ENCODE measurements at places on chromosomes 1 and 21.

DNA sequence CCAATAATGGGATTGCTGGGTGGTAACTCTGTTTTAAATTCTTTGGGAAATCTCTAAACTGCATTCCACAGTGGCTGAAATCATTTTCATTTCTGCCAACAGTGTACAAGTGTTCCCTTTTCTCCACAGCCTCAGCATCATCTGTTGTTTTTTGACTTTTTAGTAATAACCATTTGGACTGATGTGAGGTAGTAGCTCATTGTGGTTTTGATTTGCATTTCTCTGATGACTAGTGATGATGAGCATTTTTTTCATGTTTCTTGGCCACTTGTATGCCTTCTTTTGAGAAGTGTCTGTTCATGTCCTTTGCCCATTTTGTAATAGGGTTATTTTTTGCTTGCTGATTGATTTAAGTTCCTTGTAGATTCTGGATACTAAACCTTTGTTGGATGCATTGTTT lies 131.9 kb upstream of the B3GALT2 start:
- no peak for DNase-seq

GRCh38 chr21:34743831-34744230 lies 75.0 kb downstream of the CLIC6 start:
- peak; percentile 62 for DNase-seq

DNA sequence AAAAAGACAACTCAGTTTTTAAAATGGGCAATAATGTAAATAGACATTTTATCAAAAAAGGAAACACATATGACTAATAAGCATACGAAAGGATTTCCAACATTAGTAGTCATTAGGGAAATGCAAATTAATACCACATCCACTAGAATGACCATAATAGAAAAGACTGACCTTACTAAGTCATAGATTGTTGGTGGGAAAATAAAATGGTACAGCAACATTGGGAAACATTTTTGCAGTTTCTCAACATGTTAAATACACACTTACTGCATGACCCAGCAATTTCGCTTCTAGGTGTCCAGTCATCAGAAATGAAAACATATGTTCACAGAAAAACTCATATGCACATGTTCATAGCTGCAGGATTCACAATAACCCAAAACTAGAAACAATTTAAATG lies 29.9 kb upstream of the SLC44A3 start:
- no peak for DNase-seq

DNA sequence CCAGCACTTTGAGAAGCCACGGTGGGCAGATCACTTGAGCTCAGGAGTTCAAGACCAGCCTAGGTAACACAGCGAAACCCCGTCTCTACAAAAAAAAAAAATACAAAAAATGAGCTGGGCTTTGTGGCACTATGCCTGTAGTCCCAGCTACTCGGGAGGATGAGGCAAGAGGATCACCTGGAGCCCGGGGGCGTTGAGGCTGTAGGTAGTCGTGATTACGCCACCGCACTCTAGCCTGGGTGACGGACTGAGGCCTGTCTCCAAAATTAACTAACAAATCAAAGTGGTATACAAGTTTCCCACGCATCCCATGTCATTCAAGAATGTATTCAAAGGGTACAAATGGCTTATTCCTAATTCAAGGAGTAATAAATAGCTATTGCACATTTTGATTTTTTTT lies 2.4 kb downstream of the AUNIP start:
- no peak for DNase-seq

DNA sequence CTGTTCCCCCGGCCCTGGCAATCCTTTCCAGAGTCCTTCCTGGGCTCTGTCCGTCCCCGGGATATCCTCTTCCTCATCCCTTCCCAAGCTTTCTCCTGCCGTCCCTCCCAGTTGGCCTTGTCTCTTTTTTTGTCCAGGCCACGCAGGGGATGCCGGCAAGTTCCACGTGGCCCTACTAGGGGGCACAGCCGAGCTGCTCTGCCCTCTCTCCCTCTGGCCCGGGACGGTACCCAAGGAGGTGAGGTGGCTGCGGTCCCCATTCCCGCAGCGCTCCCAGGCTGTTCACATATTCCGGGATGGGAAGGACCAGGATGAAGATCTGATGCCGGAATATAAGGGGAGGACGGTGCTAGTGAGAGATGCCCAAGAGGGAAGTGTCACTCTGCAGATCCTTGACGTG lies 13.4 kb upstream of the SVBP start:
- DNase-seq: no peak

GRCh38 chr1:195738966-195739650 lies 869.1 kb downstream of the KCNT2 start:
- DNase-seq: no peak

- DNase-seq: no peak
Observed at GRCh38 chr1:27536010-27536757, 46.2 kb upstream of the WASF2 start.

- DNase-seq: no peak
Observed at GRCh38 chr1:67787746-67788145, 45.5 kb downstream of the GNG12 start.

GRCh38 chr1:167663002-167663772 lies 33.2 kb downstream of the RCSD1 start:
- DNase-seq: no peak

DNA sequence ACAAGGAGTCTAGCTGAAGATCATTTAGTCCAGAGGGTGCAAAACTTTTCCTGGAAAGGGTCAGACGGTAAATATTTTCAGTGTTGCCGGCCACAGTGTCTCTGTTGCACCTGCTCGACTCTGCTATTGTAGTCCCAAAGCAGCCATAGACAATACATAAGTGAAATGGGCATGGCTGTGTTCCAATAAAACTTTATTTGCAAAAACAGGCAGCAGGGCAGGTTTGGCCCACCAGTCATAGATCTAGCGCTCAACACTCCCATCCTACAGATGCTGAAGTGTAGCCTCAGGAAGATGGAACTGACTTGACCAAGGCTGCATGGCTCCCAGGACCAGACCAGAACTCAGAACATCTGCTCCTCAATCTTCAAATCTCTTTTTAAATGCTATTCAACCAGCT lies 46.2 kb upstream of the CLDN14 start:
- no peak for DNase-seq

- DNase-seq: no peak
Observed at GRCh38 chr21:43903451-43904091, 38.5 kb downstream of the AGPAT3 start.

DNA sequence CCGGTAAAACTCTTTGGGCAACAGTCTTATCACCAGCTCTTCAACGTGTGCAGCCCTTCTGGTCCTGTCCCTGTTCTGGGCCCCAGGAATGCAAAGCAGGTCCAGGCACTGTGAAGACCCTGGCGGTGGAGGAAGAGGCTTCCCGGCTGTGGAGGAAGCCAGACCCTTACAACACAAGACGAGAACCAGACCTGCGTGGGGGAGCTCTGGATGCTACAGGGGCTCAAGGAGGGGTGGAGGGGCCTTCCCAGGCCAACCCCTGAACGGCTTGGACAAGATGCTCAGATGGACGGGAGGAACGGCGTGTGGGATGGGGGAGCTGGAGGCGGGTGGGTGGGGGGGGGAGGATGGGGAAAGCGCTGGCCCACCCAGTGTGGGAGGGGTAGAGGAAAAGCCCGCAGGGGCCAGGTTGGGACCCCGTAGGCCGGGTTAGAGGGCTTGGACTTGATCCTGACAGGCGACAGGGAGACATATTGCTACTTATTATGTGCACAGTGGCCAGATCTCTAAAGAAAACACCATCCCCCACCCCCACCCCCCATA lies 5.1 kb upstream of the OLIG2 start:
- no peak for DNase-seq

DNA sequence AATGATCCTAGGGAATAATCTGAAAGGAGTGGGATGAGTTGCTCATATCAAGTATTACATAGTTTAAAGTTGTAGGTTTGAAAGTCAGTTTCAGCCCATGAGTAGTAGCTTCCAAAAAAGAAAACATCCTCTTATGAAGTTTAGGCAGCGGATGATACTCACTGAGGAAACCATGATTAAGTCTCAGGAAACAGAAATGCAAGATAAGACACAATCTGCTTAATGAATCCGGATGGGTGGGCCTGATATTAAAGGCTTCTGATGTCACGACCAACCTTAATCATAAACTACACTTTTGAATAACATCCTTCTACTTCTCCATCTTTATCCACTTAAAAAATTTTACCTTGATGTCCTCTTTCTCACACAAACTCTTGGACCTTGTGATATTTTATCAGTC lies 61.8 kb downstream of the S1PR1 start:
- DNase-seq: no peak

- DNase-seq: no peak
Observed at GRCh38 chr1:154582885-154583284, 15.3 kb downstream of the CHRNB2 start.

Data from GM04504 (cell line).